Naive thymus-derived CD4-positive, alpha-beta T cell (primary cell): ENCODE measurements at places on chromosomes 13 and 19. TPM values are rescaled to one million over a fixed set of nuclear protein-coding genes. Genes with fewer than 3 reads are reported as not detected.

Gene MEIOSIN
- total RNA-seq, result not detected

Gene FGF21
- not detected for total RNA-seq

Gene CARS2
- total RNA-seq, result 85.8 TPM

Gene ZNF536
- not detected for total RNA-seq

Gene ZIK1
- total RNA-seq, result 14.1 TPM

Gene KASH5
- 0.48 TPM in 1 of 2 replicates, not detected in the other for total RNA-seq

Gene CA11
- 7.5 TPM for total RNA-seq

- no peak overlapping the region for H3K4me3 ChIP-seq
- DNase-seq, result no peak
- H3K4me1 ChIP-seq, result no peaks in the 10 kb centered on the region
- H3K27ac ChIP-seq, result no peak overlapping the region
- H3K36me3 ChIP-seq, result no peaks in the 10 kb centered on the region
Observed at GRCh38 chr13:51955816-51956603, 55.2 kb downstream of the ATP7B start.

DNA sequence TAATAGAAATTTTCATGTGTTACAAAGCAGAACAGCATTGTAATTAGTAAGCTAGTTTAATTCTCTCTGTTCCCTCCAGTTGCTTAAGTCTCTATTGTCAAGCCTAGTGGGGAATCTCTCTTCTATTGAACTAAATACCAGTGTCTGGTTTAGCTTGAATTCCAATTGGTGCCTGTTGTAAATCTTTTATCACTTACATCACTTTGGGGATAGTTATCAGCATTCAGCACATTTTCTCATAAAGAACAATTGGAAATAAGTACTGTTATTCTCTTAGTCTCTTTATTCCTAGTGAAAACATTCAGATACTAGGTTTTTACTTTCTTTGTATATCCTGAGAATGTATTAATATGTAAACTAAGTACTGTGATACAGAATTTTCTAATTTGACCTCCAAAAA lies 25.2 kb downstream of the IPO5 start:
- H3K4me1 ChIP-seq, result peaks cover 15% of the 10 kb centered on the region
- H3K27me3 ChIP-seq, result no peaks in the 10 kb centered on the region
- H3K4me3 ChIP-seq, result no peak overlapping the region
- H3K27ac ChIP-seq, result no peak overlapping the region
- no peak for DNase-seq

- no peaks in the 10 kb centered on the region for H3K27me3 ChIP-seq
- H3K27ac ChIP-seq, result no peak overlapping the region
- peaks cover 6% of the 10 kb centered on the region for H3K4me1 ChIP-seq
- no peak overlapping the region for H3K4me3 ChIP-seq
Observed at GRCh38 chr19:17220207-17220758, 5.1 kb downstream of the USE1 start.

- H3K36me3 ChIP-seq, result no peaks in the 10 kb centered on the region
- H3K27me3 ChIP-seq, result no peaks in the 10 kb centered on the region
- peak overlapping the region; percentile 76 for H3K4me3 ChIP-seq
- H3K27ac ChIP-seq, result peak overlapping the region; percentile 70
Observed at GRCh38 chr19:4866595-4867424, 657 bp downstream of the PLIN3 start.

DNA sequence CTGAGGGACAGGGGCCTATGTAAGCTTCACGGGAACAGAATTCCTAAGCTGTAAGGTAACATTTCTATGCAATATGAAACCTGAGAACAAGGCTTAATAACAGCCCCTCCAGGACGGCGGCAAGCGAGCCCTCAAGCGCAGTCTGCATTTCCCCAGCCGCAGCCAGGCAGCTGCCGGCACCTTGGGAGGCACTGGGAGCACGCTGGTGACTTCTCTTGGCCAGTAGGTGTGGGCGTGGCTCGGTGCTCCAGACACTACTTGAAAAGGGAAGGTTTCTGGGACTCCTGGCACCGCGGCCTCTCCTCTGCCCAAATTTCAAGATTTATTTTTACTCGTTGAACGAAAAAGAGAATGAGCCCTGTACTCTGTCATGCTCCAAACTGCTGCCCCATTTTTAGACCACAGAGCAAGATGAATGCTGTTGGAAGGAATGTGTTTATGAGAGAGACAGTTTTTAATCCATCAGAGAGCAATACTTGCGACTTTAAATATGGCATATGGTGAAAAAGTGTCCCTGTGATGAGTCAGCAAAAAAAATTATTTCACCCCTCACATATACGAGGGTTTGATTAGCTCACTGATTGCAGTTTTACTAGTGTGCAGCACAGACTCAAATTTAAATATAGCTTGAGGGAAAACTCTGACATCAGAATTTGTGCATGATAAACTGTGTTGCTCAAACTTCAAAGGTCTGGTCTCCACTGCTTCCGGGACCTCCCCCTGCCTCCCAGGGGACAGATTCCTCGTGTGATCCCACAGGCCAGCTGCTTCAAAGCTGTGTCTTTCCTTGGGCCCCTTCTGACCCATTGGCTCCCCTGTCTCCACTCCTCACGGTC lies 81.2 kb downstream of the COL4A2 start:
- no peak overlapping the region for H3K27ac ChIP-seq
- no peaks in the 10 kb centered on the region for H3K36me3 ChIP-seq
- H3K4me1 ChIP-seq, result no peaks in the 10 kb centered on the region
- H3K27me3 ChIP-seq, result no peaks in the 10 kb centered on the region

DNA sequence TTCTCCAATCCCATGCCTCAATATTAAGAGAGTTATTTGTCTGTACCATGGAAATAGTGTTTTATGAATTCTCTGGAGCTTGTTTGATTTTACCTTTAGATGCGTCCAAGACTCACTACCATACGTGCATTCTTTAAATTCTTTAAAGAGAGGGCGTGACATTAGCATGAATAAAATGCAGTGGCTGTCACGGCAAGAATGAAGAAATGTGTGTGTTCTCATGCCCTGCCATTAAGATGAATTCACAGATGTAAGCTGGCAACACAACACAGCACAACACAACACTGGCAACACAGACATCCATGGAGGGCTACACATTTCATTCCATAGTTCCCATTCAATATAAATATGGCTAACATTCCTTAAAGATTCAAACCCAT lies 213.4 kb downstream of the ENOX1 start:
- H3K4me1 ChIP-seq, result no peaks in the 10 kb centered on the region
- no peaks in the 10 kb centered on the region for H3K36me3 ChIP-seq
- no peak overlapping the region for H3K4me3 ChIP-seq
- DNase-seq, result no peak

DNA sequence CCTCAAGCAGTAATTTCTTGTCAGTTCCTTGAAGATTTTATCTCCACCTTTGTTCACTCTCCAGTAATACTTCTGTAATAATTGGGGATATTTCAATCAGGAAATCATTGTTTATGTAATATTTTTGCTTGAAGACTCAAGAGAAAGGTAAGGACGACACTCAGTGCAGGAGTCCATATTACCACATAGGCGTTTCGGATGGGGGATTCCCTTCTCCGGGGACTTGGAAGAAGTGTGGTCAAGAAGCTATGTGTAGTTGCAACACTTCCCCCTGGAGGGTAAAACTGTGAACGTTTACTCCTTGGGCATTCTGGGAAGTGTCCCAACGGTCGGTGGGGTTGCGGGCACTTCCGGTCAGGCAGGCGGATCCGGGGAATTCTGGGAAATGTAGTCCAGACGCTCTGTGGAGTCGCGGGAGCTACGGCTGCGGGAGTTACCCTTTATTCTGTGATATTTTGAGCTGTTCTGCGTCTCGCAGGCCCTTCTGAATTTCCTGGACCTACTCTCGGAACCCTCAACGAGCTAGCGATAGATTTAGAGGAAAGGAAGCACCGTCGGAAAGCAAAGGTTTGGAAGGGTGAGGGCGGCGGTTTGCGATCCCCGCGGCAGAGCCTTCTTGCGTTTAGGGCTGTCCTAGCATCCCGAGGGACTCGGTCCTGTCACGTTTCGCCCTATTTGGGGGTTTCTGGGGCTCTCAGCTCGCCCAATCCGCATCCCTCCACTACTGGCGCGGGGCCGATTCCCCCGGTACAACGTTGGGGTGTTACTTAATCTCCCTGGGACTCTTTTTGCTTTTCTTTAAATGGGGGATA lies at the start of gene ZNF221:
TSS of gene ZNF221 (plus strand) at position 395 of the 812 bp plus-strand sequence. CDS start 11,499 bp downstream, outside the sequence.
- no peaks in the 10 kb centered on the region for H3K36me3 ChIP-seq
- H3K4me3 ChIP-seq, result peak within 1 kb of the TSS; percentile 91
- peak within 1 kb of the TSS; percentile 28 for H3K27ac ChIP-seq
- no peaks in the 10 kb centered on the region for H3K27me3 ChIP-seq
- H3K4me1 ChIP-seq, result peaks cover 5% of the 10 kb centered on the region
- DNase-seq, result peak; percentile 9

GRCh38 chr19:8491574-8491973 lies 10.9 kb downstream of the PRAM1 start:
- H3K4me1 ChIP-seq, result peaks cover 10% of the 10 kb centered on the region
- no peaks in the 10 kb centered on the region for H3K27me3 ChIP-seq
- no peak overlapping the region for H3K4me3 ChIP-seq
- H3K36me3 ChIP-seq, result peaks cover 25% of the 10 kb centered on the region
